ENCODE measurements at places on chromosomes 16 and 17. TPM values are rescaled to one million over a fixed set of nuclear protein-coding genes. Genes with fewer than 3 reads are reported as not detected.

DHRS7C gene
- total RNA-seq: not detected

KCNH6 gene
- not detected for total RNA-seq

CCL17 gene
- not detected for total RNA-seq

TMEM256 gene
- 214 TPM for total RNA-seq

GRAP gene
- total RNA-seq: 0.28 TPM

TBC1D3C gene
- not detected for total RNA-seq

LITAFD gene
- not detected for total RNA-seq

Data from A549 treated with RU486 at 1 μM for 4 hours (cell line).